ENCODE measurements at places on chromosomes 16 and 17.

DNA sequence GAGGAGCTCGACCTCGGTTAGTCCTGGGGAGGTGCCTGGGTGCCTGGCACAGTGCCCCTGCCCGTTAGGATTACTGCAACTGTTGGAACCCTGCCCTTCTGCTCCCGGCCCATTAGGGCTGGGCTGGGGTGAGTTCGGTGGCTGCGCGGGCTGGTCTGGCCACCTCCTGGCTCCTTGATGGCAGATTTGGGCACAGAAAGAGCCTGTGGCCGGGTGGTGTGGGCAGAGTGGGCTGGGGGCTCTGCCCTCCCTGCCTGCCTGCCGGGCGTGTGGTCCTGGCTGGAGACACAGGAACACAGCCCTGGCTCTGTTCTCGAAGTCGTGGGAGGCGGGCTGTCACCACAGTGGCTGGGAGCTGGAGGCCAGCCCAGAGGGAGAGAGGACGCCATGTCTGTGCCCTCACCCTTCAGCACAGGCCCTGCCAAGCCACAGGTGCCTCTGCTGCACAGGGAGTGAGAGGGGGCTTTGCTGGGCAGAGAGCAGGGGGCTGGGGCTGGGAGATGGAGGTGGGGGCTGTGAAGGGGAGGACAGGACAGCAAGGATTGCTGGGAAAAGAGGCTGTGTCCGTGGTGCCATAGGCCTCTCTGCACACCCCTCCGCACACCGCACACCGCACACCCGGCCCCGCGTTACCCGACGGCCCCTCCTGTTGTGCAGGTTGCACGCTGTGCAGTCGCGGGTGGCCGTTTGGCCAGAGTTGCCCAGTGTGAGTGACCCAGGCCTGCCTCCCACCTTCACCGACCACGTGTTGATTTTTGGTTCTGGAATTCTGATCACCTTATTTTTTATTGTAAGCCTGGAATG lies 236.6 kb upstream of the GSE1 start:
- DNase-seq: no peak

GRCh38 chr17:8109661-8110455 lies 8.5 kb downstream of the ALOXE3 start:
- no peak for DNase-seq

GRCh38 chr16:13507530-13507929 lies 412.4 kb upstream of the ERCC4 start:
- DNase-seq: no peak

DNA sequence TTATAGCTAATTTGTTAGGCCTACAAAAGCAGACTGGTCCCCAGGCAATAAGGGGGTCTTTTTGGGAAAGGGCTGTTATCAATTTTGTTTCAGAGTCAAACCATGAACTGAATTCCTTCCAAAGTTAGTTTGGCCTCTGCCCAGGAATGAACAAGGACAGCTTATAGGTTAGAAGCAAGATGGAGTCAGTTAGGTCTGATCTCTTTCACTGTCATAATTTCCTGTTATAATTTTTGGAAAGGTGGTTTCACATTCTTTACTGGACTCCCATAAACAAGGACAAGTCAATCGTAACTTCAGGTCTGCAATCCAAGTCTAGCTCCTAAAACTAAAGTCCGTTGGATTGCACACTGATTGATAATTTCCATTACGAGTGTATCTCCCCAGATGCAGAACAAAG lies 30.1 kb upstream of the SHCBP1 start:
- DNase-seq: no peak

DNA sequence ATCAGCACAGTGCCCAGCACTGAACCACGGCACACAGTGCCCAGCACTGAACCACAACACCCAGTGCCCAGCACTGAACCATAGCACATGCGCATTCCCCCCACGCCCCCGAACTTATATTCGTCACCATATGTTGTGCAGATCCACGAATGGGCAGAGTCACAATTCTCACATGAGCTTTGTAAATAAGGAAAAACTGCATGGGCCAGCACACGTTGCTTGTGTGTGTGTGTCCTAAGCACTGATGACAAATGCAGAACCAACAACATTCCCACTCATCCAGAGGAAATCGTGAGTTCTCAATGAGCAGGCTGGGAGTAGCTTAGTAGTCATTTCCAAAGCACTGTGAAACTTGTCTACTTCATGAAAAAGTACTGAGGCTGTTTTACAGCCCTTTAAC lies 70.0 kb downstream of the ADCY9 start:
- DNase-seq: no peak

DNA sequence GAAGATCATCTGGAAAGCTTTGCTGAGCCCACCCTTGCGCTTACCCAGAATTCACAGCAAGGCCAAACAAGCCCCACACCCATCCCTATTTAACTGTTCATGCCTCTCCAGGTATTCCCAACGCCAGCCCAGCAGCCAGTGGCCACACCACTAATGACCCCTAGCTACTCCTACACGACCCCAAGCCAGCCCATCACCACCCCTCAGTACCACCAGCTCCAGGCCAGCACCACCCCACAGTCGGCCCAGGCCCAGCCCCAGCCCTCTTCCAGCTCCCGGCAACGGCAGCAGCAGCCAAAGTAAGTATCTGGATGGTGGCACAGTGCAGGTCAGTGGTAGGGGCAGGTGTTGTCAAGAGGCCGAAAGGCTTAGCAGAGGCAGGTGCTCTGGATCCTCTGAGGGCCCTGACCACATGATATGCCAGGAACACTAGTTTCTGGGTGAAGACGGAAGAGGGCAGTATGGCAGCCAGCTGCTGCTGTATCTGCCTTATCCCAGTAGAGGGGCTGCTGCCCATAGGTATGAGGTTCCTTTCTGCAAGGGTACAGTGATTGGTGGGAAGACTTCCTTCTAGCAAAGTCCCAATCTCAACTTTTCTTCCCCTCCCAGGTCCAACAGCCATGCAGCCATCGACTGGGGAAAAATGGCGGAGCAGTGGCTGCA lies 10.7 kb downstream of the PROCA1 start:
- DNase-seq: no peak

- DNase-seq: no peak
Measured at GRCh38 chr17:42845918-42846593, 1.7 kb downstream of the AOC2 start.

- DNase-seq: no peak
Measured at GRCh38 chr17:7486181-7486580, 2.0 kb downstream of the POLR2A start.

DNA sequence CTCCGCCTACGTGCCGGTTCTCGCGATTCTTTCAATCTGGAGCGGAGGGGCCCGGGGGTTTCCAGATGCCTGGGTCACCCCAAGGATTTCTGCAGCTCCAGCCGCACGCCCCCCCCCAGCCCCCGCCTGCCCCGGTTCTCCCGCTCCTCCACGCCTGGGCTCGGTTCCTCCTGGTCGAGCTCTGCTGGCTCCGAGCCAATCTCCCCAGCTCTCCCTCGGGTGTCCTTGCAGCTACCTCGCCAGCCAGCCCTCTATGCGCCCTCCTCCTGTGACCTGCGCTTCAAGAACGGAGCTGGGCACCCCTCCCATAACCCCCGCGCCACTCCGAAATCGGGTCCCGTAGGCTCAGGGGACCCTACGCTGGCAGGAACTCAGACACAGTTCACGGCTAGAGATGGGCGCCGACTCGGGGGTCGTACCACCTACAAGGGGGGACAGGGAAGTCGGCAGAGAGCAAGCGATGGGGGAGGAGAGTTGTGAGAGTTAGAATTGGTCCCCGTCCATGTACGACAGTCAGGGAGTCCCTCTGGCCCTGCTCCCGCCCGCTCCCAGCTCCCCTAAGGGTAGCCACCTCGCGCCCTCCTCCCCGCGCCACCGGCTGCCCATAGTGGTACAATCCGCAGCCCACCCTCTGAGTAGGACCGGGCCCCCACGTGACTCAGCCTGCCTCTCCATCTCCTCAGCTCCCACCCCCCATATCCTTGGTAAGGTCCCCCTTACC lies 961 bp downstream of the FGF11 start:
- peak; percentile 67 for DNase-seq

- DNase-seq: no peak
Measured at GRCh38 chr16:73553941-73554660, 506.2 kb upstream of the ZFHX3 start.

DNA sequence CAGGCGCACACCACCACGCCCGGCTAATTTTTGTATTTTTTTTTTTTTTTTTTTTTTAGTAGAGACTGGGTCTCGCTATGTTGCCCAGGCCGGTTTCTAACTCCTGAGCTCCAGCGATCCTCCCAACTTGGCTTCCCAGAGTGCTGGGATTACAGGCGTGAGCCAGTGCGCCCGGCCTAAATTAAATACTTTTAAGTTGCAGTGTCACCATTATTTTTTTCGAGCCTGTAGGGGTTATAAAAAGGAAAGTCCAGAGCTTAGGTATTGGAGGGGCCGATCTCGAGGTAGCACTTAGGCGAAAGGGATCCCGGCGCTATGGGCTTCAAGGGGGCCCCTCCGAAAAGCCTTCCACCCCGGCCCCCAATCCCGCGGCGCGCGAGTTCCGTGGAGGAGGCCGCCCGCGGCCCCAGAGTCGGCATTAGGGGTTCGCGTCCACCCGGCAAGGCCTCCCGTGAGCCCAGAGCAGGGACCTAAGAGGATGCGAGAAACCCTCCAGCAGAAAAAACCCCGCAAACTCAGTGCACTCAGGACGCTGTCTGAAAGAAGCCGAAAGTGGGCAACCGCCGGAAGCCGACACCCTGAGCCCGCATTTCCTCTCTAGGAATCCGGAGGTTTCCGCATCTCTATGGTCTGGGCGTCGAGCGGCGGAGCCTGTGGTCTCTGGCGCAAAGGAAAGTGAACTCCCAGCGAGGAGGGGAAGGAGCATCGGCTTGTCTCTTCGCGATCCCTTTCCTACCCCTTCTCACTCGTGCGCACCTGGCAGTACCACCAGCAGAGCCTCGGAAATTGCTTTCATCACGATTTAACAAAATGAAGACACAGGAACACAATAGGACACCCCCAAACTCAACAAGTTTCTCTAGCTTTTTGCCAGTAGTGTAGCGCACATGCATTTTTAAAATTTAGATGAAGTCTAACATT lies 14.1 kb upstream of the RGS9 start:
- peak; percentile 38 for DNase-seq

DNA sequence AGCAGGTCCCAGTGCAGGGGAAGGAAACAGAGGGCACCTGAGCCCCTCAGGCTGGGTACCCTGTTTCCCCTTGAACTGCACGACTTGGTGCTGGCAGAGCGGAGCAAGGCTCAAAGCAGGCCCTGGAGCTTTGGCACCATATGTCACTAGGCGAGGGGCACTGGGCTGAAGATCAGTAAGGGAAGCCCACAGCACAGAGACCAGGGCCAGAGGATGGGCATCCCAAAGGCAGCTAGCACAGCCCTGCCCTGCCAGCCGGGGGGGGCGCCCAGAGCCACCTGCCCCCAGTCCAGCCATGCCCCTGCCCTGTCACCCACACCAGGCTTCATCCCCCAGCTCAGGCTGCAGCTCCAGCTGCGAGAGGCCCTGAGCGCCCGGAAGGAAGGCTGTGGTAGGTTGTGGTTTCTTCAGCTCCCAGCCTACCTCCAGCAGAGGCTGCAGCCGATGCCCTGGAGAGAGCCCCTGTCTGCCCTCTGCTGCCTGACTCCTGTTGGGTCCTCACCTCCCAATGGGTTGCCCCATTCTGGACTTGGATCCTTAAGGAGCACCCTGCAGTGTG lies 10.9 kb downstream of the NHERF1 start:
- no peak for DNase-seq

DNA sequence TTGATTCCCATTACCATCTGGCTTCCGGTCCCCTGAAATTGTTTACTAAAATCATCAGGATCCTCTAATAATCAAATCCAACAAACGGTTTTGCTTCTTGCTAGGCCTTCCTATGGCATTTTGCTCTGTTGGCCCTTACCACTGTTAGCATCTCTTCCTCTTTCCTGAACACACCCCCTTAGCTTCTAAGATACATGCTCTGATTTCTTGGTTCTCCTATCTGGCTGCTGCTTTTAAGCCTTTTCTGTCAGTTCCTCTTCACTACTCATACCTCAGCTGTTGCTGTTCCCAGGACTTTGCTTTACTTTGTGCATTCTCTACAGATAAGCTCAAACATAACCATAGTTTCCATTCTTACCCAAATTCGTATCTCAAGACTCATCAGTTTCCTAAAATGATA lies 11.4 kb downstream of the CAPNS2 start:
- no peak for DNase-seq

GRCh38 chr17:79630126-79630525 lies 19.3 kb upstream of the RBFOX3 start:
- no peak for DNase-seq

GRCh38 chr17:32783602-32784001 lies 93.3 kb downstream of the MYO1D start:
- peak; percentile 25 for DNase-seq

GRCh38 chr17:39080421-39081078 lies 70.9 kb downstream of the PLXDC1 start:
- DNase-seq: no peak

DNA sequence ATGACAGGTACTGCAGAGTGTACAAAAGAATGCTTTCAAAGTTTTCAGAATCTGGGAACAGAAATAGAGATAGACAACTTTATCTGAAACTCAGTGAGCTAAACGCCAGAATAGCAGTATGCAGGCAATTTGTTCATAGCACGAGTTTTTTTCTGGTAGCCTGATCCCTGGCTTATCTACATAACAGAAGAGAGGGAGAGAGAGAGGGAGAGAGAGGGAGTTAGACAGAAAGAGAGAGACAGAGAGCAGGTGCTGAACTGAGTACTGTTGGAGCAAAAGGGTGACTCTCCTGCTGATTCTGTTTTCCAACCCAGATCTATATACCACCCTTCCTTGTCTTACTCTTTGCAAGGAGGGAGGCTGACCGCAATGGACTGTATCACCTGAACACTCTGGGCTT lies 388.0 kb upstream of the CA10 start:
- no peak for DNase-seq

GRCh38 chr17:69709441-69709840 lies 294.9 kb downstream of the MAP2K6 start:
- no peak for DNase-seq

DNA sequence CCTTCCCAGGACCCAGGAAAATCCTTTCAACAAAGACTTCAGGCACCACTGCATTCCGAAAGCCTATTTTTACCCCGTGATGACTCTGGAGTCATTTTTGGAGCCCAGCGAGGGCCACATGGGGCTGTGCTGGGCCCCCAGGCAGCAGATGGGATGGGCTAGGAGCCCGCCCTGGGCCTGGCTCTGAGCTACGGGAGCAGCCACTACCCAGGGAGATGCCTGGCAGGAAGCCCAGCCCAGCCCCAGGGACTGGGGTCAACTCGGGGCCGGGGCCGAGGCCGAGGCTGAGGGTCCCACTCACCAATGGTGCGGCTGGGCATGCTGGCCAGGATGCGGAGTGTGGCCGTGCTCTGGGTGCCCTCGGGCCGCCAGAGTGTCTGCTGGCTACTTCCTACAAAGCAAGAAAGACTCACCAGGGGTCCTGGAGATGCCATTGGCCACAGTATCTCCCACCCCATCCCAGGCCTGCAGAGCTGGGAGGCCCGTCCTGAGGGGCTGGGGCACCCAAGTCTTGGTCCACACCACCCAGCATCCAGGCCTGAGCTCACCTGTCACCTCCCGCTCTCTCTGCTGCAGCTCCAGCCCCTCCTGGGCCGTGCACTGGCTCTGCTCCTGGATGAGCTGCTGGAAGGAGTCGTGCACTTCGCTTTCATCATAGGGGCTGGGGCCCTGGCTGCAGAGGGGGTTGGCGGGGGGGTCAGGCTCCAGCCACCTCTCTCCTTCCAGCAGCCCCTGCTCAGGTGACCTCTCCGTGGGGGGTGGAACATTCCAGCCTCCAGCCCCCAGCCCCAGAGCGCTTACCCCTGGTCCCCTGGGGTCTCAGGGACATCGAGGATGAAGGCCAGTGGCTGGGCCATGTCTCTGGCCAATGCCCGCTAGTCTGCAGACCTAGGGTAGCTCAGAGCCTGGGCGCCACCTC lies 2.3 kb downstream of the TMC6 start:
- DNase-seq: no peak

Data from DMS79 (cell line).